ENCODE measurements at places on chromosomes 1 and 21.
A peak's percentile ranks its signal among the peaks of the same experiment; 100 is the strongest.

- peak; percentile 85 for DNase-seq
These were observed 24.1 kb downstream of the GPR3 start for GRCh38 chr1:27416387-27417111.

- DNase-seq, result no peak
These were observed 136.8 kb downstream of the GLIS1 start for GRCh38 chr1:53601867-53602775.

- DNase-seq, result no peak
These were observed 28.8 kb downstream of the CD101 start for GRCh38 chr1:117030271-117030877.

DNA sequence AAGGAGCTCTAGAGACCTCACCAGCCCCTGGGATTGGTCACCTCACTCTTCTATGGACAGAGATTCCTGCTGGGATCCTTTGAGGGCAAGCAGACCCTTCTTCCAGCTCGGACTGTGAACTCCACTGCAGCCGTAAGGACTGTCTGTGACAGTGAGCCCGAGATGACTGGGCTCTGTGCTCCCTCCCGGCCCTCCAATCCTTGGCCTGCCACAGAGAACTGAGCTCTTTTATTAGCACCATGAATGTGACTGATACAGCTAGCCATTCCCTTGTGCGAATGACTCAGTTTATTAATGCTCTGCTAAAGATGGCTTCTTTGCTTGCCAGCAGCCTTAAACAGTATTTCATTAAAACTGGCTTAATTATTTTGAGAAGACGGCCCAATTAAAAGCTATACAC, 194.6 kb upstream of the LMO4 start:
- no peak for DNase-seq

DNA sequence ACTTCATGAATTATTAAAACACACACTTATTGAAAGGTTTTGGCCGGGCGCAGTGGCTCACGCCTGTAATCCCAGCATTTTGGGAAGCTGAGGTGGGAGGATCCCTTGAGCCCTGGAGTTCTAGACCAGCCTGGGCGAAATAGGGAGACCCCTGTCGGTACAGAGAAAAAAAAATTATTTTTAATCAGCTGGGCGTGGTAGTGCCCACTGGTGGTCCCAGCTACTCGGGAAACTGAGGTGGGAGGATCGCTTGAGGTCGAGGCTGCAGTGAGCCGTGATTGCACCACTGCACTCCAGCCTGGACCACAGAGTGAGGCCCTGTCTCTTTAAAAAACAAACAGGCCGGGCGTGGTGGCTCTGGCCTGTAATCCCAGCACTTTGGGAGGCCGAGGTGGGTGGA, 1.7 kb downstream of the GABPB2 start:
- no peak for DNase-seq

GRCh38 chr1:206905295-206906164, 8.3 kb downstream of the IL24 start:
- no peak for DNase-seq

- DNase-seq, result no peak
These were observed 47.2 kb downstream of the LRRC53 start for GRCh38 chr1:74465193-74465681.

- DNase-seq, result no peak
These were observed 41.6 kb upstream of the LRRC3 start for GRCh38 chr21:44413566-44414290.

DNA sequence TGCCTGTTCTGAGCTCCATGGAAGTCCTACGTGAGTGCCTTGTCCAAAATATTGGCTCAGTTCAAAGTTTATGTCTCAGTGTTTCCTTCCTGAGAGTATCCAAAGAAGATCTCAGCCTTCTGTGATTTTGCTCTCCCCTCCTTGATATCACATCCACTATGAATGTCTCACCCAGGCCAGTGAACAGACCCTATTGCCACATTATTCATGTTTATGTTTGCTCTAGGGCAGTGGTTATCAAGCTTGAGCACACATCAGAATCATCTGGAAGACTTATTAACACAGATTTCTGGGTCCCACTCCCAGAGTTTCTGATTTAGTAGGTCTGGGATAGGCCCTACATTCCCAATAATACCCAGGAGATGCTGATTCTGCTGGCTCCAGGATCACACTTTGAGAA, 145.0 kb upstream of the FGGY start:
- DNase-seq, result no peak

- DNase-seq, result no peak
These were observed 12.1 kb downstream of the LRP8 start for GRCh38 chr1:53315456-53316423.

- no peak for DNase-seq
These were observed 69.8 kb upstream of the SSBP3 start for GRCh38 chr1:54475946-54476516.

DNA sequence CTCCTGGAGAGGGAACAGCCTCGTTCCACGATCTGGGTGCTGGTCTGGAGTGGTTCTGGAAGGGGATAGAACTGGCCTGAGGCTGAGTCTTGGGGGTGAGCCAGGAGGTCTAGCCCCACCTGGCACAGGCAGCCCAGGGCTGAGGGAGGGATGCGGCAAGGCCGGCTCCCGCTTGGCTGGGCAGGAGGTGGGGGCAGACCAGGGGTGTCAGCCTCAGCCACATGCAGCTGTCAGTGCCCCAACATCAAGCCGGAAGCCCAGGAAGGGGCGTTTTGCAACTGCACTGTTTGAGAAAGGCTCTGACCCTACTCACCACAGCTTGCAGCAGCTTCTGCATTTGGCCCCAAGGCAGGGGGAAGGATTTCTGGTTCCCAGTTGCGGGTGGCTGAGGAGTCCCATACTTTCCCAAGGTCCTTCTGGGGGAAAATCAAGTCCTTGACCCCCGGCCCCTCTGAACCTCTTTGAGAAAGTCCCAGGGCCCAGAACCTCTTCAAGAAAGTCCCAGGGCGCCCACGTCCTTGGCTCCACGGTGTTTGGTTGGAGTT, 2.0 kb downstream of the EFHD2 start:
- no peak for DNase-seq

GRCh38 chr21:43733529-43734071, 14.7 kb downstream of the PDXK start:
- no peak for DNase-seq

DNA sequence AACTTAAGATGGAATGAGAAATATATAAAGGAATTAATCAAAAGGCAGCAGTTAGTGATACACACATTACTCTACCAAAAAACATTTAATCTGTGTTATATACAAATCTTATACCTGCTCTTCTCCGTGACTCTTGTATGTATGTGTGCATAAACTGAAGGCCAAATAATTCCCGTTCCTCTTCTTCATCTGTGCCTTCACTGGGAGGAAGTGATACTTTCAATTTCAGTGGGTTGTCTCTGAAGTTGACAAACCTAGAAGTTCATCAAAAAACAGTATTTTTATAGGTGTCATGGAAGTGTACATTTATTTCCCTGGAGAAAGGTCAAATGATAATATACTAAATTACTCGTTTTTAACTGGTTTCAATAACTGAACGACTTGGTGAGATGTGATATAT, 19.3 kb downstream of the TRMT13 start:
- DNase-seq, result no peak

- DNase-seq, result no peak
These were observed 12.8 kb downstream of the OTUD7B start for GRCh38 chr1:149997585-149998262.
